Erythroblast (primary cell): ENCODE measurements at places on chromosomes 2 and 18.

GRCh38 chr2:174585146-174585545 is 12.5 kb downstream of the WIPF1 start:
- DNase-seq, result peak; percentile 7

DNA sequence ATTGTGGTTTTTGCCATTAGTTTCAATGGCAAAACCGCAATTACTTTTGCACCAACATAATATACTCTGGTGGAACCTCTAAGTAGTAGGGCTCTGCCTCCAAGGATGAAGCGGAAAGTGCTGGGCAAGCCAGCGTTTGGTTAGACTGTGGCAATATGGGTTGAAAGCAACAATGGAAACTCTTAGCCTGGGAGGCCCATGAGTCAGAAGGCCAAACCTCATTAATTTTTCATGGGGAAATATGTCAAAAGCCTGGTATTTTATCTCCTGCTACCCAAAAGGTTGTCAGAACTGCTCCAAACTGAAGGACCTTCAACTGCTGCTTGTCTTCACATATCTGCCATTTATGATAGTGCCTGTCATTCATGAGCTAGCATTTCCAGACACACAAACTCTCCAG is 179.1 kb upstream of the CYP26B1 start:
- DNase-seq, result no peak

DNA sequence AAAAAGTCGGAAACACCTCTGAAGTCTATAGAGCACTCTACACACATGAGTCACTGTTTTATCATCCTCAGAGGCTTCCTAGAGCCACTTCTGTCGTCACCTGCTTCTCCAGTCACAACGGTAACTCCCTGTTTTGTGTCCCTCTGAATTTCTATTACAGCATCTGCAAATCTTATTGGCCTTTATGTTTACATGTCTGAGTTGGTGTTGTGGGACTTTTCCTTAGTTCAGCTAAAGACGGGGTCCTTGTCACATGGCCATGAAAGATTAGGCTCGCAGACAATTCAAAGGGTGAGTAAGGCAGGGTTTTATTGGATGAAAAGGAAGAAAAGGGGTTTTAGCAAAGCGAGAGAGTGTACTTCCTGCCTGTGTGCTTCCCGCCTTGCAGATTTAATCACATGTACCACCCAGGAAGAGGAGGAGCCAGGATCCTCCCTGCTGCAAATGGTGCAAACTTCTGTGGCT is 185.6 kb downstream of the LPIN1 start:
- no peak for DNase-seq

DNA sequence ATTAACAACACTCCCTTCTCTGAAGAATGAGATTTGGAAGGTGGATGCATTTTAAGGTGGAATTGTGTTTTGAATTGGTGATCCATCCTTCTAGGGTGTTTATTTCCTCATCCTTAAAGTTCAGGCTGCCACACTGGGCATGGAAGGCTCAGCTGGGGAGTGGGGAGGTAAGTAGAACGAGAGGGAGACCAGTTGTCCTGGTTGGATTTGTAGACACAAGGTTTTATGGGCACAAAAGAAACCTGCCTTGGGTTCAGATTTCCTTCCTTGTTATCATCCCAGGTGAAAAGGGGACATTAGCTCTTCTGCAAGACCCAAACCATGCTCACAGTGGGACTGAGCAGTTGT is 101.0 kb upstream of the SIX3 start:
- DNase-seq, result no peak

DNA sequence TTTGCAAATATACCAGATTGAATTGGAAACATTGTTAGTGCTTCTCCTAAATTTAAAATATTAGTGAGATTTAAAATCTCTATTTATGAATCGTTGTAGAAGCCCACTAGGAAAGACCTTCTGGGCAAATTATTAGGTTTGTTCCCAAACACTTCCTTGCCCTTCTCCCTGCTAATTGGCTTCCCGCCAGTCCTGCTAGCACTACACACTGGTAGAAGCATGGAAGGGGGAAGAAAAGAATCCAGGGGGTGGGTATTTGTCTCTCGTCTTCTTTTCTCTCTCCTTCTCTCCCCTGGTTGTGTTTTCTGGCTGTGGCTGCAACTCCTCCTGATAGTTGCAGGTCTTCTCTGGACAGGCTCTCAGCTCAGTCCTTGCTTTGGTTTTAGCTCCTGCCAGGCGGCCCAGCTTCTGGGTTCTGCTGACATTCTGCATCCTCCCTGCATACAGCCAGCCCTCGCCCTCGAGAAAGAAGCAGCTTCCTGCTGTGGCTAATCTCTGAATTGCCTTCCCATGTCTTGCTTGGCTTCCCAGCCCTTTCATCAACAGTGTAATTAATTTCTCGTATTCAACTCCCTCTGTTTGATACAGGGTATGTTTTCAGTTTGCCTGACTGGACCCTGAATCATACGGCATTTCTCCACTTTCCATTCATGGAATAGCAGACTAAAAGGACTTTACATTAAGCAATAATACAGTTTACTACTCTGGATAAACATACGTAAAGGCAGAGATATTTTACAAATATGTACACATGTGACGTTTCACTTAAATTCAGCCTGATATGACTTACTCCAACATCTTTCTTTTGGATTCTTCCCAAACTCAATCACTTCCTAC is 6.9 kb upstream of the PARD3B start:
- DNase-seq, result no peak

DNA sequence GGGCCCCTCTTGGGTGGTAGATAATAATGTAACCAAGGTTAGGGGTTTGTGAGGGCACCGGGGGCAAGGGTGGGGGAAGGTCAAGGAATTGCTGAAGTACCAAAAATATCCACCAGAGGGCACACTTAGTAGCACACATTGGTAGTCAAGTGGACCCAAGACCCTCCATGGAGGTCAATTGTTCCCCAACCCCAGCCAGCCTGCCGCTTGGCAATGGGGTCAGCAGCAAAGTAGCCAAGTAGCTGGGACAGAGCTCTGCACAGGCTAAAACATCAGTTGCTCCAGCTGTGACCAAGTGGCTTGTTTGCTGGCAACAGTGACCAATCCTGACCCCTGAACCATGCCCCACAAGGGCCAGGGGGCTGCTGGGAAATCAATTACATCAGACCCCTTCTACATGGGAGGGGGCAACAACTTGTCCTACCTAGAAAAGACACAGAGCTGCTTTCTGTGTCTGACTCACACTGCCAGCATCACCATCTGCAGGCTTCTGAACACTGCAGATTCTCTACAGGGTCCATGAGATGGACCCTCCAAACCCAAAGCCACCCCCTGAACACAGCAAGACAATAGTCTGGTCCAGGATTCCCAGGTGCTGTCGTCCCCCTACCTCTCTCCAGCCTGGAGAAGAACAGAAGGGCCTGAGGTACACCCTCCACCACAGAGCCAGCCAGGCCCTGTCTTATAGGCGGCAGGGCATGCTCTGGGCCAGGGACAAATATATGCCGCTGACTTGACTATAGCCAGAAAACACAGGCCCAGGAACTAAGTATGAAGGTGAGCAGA is 76.0 kb downstream of the EMX1 start:
- peak; percentile 76 for DNase-seq

DNA sequence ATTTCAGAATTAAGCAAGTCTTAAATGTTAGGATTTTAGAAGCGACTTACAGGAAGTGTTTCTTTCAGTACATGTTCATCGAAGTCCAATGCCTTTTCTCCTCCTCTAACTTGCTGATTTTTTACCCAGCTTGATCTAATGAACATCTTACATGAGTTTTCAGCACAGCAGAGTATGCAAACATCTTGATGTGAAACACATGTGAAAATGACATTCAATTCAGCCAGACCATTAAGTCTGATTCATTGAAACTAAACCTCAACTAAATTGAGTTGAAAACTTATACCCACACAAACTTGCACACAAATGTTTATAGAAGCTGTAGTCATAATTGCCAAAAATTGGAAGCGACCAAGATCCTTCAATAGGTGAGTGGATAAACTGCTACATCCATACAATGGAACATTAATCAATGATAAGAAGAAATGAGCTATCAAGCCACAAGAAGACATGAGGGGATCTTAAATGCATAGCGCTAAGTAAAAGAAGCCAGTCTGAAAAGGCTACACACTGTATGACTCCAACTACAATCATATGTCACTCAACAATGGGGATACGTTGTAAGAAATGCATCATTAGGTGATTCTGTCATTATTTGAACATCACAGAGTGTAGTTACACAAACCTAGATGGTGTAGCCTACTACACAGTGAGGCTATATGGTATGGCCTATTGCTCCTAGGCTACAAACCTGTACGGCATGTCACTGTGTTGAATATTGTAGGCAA is 18.5 kb downstream of the PSTPIP2 start:
- DNase-seq, result no peak

DNA sequence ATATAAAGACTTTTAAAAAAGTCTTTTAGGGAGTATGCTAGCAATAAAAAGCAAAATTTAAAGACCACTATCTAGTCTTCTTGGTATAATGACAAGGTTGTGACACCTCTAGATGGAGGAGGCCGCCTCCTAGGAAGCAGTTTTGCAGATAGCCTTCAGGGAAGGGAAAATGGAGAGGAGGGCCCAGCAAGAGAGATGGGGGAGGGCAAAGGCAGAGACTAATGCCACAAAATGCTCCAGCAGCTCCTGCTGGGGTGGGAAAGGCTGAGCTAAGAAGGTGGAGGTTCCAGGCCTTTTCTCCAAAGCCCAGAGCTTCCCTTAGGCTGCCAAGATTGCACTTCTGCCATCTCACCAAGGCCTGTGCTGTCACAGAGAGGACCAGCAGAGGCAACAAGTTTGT is 153.9 kb upstream of the THSD7B start:
- DNase-seq, result no peak

- DNase-seq, result peak; percentile 28
Observed at GRCh38 chr2:120867290-120868241, 131.9 kb downstream of the GLI2 start.

DNA sequence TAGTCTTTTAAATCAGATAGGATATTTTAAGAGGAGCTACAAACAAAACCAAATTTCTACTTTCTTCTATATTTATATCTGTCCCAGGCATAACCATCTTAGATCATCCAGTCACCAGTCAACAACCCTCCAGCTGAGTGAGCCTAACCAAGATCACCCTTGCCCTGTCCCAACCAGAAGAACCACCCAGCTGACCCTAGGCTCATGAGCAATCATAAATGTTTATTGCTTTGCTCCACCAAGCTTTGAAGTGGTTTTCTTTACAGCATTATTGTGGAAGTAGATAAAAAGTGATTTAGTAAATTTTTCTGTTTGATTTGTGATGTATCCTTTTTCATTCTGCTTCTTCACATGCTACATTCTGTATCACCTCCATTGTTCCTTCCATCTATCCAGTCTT is 167.2 kb upstream of the PIEZO2 start:
- DNase-seq, result no peak

GRCh38 chr18:51185075-51185474 is 12.4 kb downstream of the MEX3C start:
- no peak for DNase-seq

GRCh38 chr2:98020992-98021713 is 25.4 kb upstream of the TMEM131 start:
- DNase-seq, result no peak

GRCh38 chr2:201621293-201621999 is 21.9 kb downstream of the TMEM237 start:
- DNase-seq, result no peak

- DNase-seq, result no peak
Observed at GRCh38 chr2:170523506-170523905, 191.6 kb upstream of the SP5 start.

GRCh38 chr18:36702401-36703013 is 126.3 kb downstream of the TPGS2 start:
- DNase-seq, result no peak

- DNase-seq, result no peak
Observed at GRCh38 chr2:24466871-24467870, 23.9 kb upstream of the NCOA1 start.

- no peak for DNase-seq
Observed at GRCh38 chr2:18991177-18992168, 366.9 kb downstream of the OSR1 start.

- DNase-seq, result no peak
Observed at GRCh38 chr2:84959095-84959565, 11.8 kb upstream of the KCMF1 start.

DNA sequence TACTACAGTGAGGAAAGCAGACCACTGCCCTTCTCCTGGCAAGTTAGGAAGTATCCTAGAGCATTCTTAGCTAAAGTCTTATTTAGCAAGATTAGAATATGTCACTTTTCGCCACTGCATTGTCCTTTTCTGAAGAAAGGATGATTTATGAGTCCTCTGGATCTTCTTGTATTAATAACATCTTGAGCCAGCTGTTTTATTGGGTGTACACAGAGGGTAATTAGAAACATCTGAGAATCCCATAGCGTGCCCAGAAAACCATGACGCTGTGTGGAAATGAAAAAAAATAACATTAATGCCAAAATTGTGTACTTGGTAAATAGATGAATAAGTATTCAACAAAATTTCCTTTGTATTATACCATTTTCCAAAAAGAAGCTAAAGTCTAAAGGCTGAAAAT is 198.7 kb downstream of the LTBP1 start:
- no peak for DNase-seq

- DNase-seq, result no peak
Observed at GRCh38 chr18:11577271-11578112, 31.9 kb upstream of the SLC35G4 start.

GRCh38 chr18:9333441-9334328 is 888 bp upstream of the TWSG1 start:
- DNase-seq, result no peak

DNA sequence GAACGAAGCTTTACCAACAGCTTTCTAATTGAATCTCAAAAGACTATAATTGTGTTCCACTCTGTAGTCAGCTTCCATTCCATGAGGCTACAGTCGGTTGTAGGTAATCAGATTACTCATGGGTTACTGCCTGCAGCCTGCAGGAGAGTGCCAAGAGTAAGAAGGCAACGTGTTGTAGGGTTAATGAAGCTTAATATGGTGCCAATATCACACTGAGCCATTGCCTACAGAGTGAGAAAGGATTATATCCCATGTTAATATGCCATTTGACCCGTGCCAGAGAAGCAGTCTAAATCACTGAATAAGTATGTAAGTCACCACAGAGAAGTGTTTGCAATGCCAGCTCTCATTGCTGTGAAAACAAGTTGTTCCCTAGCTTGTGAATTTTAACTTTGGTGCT is 734.5 kb upstream of the ACVR2A start:
- no peak for DNase-seq

DNA sequence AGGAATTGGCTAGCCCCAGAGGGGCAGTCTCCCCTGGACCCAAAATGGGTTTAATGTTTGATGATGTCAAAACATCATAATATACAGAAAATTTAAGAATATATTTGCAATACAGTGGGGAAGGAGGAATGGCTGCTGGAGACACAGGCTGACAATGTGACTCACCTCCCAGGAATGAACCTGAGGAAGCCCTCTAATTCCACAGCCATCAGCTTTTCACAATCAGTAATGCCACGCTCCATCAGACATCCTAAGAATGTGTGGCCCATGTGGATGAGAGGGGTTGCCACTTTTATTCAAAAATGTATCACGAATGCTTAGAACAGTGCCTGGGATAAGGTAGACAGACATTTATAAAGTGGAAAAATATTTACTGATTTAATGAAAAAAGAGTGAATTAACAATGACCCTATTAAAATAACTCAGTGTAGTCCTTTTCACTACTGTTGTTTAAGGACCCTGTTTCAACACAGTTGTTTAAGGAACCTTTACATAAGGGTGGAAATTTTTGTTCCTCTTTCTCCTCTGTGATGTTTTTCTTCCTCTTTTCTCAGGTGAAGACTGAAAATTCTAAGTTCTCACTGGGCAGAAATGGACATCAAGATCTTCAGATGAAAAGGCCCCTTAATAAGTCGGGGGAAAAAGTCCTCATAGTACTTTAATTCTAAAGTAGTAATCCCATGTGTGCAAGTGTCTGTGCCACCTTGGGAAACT is 17.5 kb upstream of the TMEM163 start:
- no peak for DNase-seq
